ENCODE measurements at places on chromosomes 5 and 9.

GRCh38 chr9:135500071-135500524, 384 bp upstream of the MRPS2 start:
- DNase-seq: no peak

- DNase-seq: no peak
These were observed 177.0 kb upstream of the PPP1R26 start for GRCh38 chr9:135302329-135303279.

DNA sequence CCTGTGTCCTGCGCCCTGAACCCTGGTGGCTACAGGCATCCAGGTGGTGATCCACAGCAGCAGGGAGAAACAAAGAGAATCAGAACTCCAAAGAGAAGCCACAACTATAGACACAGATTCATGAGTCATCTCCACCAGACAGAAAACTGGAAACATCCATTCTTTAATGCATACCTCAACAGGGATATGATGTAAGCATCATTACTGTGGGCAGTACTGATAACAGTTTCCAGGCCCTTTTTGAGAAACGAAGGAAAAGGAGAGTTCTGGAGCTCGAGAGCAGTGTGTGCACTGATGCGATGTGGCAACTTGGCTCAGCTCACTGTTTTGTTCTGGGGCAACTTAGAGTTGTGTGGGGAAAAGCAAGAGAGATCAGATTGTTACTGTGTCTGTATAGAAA, 215.6 kb upstream of the ADAMTS16 start:
- DNase-seq: no peak

DNA sequence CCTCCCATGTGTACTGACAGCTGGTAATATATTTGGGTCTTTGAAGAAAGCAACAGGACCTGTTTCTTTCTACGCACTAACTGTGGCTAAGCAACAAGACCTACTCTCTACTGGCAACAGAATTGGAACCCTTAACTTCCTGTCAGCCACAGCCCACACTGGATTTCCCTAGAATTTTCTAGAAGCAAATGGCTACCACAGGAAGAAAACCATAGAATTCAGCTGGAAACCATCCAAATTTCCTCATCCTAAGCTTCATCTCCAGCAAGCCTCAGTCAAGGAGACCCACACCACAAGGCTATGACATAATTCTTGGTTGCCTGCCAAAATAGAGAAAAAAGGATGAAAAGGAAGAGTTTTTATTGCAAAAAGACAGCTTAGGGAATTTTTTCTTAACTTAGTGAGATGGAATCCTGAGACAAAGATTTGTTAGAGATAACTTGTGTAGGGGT, 171.8 kb upstream of the TNC start:
- DNase-seq: no peak

DNA sequence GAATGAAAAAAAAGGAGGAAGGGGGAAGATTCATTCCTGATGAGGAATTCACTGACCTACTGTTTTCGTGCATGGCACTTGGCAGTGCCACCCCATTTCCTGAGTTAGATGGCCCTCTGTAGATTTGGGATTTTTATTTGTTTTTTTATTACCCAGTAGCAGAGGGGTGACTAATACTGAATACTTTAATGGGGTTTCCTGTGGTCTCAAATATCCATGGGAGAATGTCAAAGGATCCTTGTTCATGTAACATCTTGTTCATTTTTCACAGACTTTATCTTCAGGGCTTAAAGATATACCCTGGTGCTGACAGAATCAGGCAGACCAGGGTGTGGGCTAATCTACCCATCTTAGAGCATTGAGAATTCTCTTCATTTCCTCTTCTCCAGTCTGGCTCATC, 93.0 kb downstream of the MAMDC2 start:
- DNase-seq: no peak

- no peak for DNase-seq
These were observed 19.6 kb downstream of the SLC24A2 start for GRCh38 chr9:19769213-19769612.

DNA sequence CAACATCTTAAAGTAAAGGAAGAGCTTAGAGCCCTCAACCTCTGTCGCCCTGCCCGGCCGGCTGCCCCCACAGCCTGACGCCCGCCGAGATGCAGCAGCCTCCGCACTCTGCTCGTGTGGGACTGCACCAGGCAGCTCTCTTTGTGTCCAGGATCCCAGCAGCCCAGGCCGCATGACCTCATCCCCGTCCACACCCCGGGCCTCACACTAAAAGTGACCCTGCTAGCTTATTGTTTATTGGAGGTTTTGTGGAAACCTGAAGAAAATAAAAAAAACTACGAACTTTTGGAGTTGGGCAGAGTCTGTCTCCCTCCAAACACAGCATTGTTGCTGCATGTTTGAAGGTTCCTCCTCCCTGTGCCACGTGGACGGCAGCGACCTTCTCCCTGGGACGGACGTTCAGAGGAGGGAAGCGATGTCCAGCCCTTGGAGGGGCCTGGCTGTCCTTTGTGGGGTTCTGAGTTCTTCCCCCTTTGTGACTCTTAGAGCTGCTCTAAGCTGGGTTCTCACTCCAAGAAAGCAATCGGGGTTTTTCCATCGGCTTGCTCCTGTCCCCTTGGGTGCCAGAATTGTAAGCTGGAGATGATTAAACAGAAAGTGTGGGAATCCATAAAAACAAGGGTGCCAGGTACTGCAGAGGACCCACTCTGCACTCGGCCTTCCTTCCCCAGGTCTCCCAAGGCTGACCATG, 103.5 kb upstream of the COL5A1 start:
- no peak for DNase-seq

- no peak for DNase-seq
These were observed 383.4 kb downstream of the MLLT3 start for GRCh38 chr9:20238921-20239320.

Measured in CD4-positive, alpha-beta T cell treated with Interleukin-1 beta for 1 hour (primary cell).